Stimulated activated CD8-positive, alpha-beta memory T cell treated with anti-CD3 and anti-CD28 coated beads, Interleukin-4, amount 100 ng/mL, for 1 hour (primary cell): ENCODE measurements at places on chromosomes 1 and 21.
A peak's percentile ranks its signal among the peaks of the same experiment; 100 is the strongest.

DNA sequence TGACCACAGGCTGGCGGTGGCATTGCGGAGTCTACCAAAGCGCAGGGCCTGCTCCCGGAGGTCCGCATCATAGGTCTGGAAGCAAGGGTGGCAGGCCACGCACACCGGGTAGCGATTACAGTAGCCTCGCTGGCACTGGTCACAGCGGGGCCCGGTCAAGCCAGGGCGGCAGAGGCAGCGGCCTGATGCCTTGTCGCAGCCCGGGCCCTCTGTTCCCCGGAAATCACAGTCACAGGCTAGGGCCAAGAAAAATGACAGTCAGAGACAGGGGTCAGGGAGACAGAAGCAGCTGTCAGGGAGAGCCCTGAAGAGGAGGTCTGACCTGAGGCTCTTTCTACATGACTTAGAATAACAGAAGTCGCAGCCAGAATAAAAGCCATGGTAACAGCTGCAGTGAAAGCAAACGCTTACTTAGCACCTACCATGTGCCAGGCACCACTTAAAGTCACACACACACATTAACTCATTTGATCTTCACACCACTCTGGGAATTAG is 26.4 kb downstream of the LAMB3 start:
- DNase-seq, result no peak

GRCh38 chr1:29900104-29900679 is 663.9 kb downstream of the PTPRU start:
- no peak for DNase-seq

GRCh38 chr1:34792868-34793727 is at the start of gene GJA4:
Gene GJA4, plus strand, starts transcription at chr1:34792999. Its CDS starts 1,215 bp downstream, at chr1:34794214.
- DNase-seq, result no peak

DNA sequence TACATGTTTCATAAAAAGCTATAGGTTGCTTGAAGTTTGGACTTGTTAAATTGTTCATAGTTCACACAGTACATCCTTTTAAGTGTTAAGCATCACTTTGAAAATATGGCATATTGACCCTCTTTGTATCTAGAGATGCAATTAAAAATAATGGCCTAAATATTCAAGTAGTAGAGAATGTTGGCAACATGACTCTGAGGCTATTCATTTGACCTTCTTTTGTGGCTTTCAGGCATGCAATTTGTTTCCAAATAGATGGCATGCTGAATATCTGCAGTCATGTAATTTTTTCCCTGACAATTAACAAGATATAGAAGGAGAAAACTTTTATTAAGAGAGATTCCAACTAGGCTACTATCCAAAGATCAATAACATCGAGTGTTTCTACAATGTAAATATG is 230.5 kb upstream of the ZRANB2 start:
- no peak for DNase-seq

- no peak for DNase-seq
Measured at GRCh38 chr1:204706838-204707509, 21.4 kb upstream of the LRRN2 start.

DNA sequence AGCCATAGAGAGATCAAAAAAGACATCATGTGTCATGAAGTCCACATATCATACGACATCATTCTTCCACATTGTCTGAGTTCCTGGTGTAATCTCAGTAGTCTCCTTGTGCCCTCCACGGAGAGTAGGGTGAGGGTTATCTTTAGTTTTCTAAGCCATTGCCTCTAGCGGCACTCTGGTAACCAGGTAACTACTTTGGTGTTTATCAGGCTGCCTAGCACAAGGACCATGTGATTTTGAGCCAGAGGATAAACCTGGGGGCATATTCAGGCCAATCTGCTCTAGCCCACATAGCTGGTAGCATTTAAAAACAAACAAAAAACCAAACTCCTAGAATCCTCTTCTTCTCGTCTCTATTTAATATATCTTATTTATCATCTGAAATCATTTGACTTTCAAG is 147.4 kb downstream of the GDAP2 start:
- no peak for DNase-seq

GRCh38 chr1:228345201-228345930 is 61.3 kb downstream of the TRIM11 start:
- DNase-seq, result no peak

GRCh38 chr1:111242805-111243523 is 15.5 kb downstream of the CHI3L2 start:
- DNase-seq, result no peak

- DNase-seq, result no peak
Measured at GRCh38 chr1:176802316-176802715, 339.3 kb downstream of the PAPPA2 start.

DNA sequence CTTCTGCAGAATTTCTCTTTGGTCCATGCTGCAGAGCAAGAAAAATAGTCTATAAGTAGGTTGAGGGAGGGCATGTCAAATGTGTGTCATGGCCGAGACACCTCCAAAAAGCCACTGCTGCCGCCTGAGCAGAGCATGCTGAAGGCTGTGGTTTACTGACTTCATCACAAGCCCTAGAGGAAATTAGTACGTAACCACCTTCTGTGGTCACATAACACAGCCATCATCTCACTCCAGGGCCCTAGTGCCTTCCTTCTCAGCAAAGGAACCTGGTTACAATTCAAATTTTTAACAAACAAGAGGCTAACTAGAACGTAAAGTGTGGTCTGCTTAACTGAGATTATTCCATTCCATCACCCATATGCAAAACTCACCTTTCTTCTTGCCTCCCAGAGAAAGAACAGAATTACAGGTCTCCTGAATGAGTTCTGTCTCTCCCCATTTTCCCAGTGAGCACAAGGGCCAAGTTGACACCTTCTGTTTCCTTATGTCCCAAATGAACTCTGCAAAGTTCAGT is at the start of gene PTPN22:
Gene PTPN22 (minus strand): TSS at position 116 of the 517 bp plus-strand sequence.
- DNase-seq, result peak; percentile 47

DNA sequence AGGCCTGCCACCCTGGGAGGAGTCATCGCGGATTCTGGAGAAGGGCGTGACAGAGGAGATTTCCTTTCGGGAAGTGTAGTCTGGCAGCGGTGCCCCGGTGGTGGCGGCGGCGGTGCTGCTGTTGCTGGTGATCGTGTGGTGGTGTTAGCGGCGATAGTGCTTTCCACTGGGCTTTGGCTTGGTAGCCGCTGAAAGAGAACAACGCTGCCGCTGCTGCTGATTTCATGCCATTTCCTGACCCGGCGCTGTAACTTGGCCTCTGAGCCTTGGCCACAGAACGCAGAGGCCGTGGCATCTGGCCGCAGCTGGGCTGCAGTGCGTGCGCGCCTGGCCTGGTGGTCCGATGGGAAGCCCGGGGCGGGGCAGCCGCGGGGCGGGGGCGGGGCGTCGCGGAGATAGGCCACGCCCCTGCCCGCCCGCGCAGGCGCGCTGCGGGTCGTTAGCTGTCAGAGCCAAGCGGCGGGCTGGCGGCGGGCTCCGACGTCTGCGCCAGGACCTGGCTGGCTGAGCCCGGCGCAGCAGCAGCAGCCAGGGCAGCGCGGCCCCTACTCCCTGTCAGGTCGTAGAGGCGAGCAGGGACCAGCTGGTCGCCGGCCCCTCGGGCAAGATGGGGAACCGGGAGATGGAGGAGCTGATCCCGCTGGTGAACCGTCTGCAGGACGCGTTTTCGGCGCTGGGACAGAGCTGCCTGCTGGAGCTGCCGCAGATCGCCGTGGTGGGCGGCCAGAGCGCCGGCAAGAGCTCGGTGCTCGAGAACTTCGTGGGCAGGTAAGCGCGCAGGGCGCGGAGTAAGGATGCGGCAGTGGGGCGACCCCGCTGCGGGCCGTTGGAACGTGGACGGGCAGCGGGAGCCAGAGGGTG is at the start of gene DNM3:
Gene DNM3 (plus strand): TSS at position 449 of the 861 bp plus-strand sequence. CDS start 159 bp downstream, at position 608.
- DNase-seq, result peak; percentile 57
